ENCODE measurements at places on chromosomes 12 and 14.

DNA sequence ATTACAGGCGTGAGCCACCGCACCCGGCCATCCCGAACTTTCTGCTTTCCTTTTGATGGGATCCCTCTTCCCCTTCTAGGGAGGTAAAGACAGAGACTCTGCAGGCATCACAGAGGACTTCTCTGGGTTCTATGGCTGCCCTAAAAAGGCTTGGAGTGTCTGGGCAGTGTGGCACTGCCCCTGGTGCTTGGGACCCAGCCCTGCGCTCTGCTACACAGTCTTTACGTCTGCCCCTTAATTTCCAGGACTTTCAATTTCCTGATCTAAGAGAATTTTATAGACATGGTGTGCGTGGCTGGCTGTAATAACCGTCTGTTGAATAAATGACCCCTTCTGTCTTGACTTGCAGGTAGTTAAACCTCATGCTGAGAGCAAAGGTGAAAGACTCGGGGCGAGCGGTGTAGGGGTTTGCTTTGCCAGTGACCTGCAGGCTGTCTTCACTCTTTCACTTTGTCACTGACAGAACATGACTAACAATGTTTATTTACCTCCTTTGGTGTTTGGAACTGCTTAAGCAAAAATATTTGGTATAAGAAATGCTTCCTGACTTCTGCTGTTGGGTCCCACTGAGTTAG, 110.9 kb upstream of the MAP1LC3B2 start:
- no peak for DNase-seq

GRCh38 chr12:111870706-111871105, 28.7 kb downstream of the MAPKAPK5 start:
- DNase-seq = no peak

DNA sequence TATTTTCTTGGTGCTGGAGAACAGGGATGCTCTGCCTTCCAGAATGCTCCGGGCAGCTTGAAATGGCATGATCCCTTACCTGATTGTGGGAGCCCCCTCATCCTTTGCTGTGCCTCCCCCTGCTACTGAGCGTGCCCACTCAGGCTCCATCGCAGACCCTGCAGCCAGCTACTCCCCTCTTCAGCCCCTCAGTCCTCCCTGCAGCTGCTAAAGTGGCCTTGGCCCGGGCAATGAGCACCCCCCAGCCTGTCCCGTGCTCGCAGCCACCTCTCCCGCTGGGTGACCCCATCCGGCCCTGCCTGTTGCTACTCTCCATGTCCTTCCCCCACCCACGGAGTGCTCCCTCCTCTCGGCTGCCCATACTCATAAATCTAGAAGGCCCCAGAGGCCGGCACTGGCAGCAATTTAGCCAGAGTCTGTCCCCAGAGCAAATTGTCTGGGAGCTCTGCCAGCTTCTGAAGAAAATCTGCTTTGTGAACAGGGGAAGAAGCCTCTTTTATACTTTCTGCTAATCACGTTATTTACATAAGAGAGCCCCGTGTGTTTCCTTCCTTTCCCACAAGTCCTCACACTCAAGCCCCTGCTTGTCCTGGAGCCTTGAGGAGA, 143.7 kb upstream of the FRMD6 start:
- no peak for DNase-seq

- DNase-seq = no peak
These were observed 702.7 kb downstream of the TMTC2 start for GRCh38 chr12:83389237-83389996.

- DNase-seq = no peak
These were observed 14.4 kb downstream of the SPTLC2 start for GRCh38 chr14:77601846-77602619.

- no peak for DNase-seq
These were observed 146.8 kb upstream of the RASSF8 start for GRCh38 chr12:25811656-25812126.

Data from CD8-positive, alpha-beta T cell (primary cell).